Fibroblast of skin of scalp (primary cell): ENCODE measurements at places on chromosomes 6 and 20.

GRCh38 chr6:28737750-28738395 lies 185.9 kb downstream of the TRIM27 start:
- DNase-seq: no peak

- DNase-seq: no peak
These were observed 536 bp upstream of the RAET1G start for GRCh38 chr6:149923327-149923986.

GRCh38 chr6:77561768-77562314 lies 91.0 kb upstream of the MEI4 start:
- DNase-seq: peak; percentile 1

DNA sequence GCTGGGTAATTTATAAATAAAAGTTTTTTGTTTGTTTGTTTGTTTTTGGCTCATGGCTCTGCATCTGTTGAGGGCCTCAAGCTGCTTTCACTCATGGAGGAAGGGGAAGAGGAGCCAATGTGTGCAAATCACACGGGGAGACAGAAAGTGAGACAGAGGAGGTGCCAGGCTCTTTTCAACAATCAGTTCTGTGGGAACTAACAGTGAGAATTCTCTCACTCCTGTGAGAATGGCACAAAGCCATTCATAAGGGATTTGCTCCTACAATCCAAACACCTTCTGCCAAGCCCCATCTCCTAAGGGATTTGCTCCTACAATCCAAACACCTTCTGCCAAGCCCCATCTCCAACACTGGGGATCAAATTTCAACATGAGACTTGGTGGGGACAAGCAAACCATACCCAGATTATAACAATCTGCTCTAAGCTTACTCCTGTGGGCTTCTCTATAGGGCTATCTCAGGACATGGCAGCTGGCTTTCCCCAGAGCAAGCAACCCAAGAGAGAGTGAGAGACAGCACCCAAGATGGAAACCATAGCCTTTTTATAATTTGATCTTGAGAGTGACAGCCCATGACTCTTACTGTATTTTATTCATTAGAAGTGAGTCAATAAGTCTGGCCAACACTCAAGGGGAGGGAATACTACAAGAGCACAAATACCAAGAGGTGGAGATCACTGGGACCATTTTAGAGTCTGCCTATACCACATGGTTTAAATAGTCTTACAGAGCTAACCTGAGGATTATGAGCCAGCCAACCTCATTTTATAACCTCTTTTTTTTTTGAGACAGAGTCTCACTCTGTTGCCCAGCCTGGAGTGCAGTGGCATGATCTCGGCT lies 22.8 kb upstream of the LRRC1 start:
- DNase-seq: no peak

DNA sequence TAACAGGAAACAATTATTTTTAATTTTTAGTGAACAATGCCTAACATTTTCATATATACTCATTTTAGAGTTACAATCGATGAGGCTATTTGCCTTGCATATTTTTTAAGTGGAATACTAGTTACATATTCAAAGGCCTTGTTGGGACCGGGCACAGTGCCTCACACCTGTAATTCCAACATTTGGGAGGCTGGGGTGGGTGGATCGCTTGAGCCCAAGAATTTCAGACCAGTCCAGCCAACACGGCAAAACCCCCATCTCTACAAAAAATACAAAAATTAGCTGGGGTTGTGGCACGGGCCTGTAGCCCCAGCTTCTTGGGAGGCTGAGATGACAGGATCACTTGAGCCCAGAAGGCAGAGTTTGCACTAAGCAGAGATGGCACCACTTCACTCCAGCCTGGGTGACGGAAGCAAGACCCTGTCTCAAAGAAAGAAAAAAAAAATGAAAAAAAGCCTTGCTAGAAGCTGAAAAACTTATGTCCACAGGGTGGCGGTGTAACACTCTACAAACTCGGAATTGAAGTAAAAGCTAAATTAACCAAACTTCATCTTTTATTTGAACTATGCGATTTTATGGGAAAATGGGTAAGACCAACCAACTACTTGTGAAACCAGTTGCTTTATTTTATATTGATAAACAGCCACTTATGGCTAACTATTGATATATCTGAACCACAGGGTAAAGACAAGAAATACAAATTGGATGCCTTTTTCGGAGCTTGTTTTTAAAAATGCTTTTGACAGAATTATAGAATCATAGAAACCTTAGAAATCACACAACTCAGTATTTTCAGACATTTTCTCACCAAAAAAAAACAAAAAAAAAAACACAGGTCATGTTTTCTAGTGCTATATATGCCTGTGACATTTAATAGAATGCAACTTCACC lies 24.1 kb upstream of the ROS1 start:
- DNase-seq: peak; percentile 85

- DNase-seq: no peak
These were observed 90.2 kb downstream of the PREX1 start for GRCh38 chr20:48737434-48738093.

DNA sequence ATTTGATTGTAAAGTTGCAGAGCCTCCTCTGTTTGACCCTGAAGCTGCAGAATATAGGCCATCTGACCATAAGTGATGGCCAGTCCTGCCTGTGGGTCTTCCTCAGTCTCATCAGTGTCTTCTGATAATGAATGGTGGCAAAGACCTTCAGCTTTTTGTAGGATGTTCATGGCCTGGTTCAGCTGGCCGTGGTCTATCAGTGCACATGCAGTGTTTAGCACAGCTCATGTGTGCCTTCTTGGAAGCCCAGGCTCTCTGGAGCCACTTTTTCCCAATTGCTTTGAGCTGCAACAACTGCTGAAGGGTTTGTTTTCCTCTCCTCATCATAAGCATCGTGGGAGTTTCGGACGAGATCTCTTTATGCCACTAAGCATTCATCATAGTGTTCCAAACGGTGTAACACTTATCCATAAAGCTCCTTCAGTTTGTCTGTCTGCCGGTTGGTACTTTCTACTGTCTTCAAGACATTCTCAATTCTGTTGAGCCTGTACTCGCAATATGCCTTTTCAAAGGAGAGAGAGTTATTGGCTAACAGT lies 70.1 kb upstream of the TULP4 start:
- no peak for DNase-seq

- no peak for DNase-seq
These were observed 47.7 kb downstream of the ATXN1 start for GRCh38 chr6:16713597-16713996.

DNA sequence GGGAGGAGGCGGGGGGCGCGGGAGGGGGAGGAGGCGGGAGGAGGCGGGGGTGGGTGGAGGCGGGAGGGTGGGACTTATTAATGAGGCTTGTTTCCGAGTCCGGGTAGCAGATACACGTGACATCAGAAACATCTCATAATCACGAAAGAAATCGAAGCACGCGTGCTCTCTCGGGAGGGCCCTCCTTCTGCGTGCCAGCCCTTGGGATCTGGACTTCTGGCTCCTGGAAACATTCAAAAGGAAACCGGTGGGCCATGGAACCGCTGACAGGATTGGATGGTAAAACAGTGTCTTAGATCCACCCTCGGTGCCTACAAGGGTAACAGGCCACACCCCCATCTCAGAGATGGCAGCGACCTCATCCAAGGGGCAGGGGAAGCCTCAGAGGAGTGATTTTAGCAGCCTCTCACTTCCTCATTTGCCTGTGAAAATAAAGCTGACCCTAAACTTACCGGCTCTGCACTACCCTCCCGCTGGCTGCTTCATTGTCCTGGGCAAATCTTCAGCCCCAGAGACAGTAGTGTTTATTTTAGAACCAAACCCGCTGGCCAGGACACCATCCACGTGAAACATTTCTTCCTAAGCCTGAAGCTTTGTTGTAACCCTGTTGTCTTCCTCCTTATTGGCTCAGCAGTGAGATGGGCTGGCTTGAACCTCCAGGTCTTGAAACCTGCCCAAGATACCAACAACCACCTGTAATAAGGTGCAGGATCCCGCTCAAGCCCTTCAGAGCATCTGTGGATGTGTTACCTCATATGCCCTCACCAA lies 97.5 kb downstream of the PSMG4 start:
- peak; percentile 62 for DNase-seq

DNA sequence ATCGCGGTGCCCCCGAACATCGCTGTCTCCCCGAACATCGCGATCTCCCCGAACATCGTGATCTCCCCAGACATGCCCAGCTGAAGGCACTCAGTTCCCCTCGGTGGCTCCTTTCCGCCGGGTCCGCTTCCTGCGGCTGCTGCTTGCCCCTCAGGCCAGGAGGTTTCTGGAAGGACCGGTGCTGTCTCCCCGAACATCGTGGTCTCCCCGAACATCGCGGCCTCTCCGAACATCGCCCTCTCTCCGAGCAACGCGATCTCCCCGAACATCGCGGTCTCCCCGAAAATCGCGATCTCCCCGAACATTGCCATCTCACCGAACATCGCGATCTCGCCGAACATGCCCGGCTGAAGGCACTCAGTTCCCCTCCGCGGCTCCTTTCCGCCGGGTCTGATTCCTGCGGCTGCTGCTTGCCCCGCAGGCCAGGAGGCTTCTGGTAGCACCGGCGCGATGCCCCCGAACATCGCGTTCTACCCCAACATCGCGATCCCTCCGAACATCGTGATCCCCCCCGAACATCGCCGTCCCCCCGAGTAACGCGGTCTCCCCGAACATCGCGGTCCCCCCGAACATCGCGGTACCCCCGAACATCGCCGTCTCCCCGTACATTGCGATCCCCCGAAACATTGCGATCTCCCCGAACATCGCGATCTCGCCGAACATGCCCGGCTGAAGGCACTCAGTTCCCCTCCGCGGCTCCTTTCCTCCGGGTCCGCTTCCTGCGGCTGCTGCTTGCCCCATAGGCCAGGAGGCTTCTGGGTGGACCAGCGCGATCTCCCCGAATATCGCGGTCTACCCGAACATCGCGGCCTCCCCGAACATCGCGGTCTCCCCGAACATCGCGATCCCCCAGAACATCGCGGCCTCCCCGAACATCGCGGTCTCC lies 808 bp downstream of the ULBP1 start:
- peak; percentile 30 for DNase-seq

DNA sequence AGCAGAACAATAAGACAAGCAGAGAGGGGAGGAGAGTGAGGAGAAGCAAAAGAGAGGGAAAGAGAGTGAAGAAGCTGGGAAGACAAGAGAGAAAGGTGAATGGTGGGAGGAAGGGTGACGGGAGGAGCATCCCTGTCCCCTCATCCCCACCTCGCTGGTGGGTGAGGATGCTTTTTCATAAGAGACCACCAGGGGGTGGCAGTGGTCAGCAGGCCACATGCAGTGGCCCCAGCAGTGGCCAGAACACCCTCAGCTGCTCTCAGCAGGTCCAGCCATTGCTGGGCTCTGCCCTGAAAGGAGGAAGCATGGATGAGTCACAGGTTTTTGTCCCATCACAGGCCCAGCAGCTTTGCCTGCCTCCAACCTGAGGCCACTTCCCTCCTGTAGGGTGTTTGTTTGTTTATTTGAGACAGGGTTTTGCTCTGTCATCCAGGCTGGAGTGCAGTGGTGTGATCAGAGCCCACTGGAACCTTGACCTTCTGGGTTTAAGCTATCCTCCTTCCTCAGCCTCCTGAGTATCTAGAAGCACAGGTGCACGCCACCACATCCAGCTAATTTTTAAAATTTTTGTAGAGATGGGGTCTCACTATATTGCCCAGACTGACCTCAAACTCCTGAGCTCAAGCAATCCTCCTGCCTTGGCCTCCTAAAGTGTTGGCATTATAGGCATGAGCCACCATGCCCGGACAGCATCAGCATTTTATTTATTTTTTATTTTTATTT lies 24.0 kb downstream of the FGD2 start:
- DNase-seq: peak; percentile 83

GRCh38 chr6:7642791-7643190 lies 52.8 kb downstream of the SNRNP48 start:
- no peak for DNase-seq

DNA sequence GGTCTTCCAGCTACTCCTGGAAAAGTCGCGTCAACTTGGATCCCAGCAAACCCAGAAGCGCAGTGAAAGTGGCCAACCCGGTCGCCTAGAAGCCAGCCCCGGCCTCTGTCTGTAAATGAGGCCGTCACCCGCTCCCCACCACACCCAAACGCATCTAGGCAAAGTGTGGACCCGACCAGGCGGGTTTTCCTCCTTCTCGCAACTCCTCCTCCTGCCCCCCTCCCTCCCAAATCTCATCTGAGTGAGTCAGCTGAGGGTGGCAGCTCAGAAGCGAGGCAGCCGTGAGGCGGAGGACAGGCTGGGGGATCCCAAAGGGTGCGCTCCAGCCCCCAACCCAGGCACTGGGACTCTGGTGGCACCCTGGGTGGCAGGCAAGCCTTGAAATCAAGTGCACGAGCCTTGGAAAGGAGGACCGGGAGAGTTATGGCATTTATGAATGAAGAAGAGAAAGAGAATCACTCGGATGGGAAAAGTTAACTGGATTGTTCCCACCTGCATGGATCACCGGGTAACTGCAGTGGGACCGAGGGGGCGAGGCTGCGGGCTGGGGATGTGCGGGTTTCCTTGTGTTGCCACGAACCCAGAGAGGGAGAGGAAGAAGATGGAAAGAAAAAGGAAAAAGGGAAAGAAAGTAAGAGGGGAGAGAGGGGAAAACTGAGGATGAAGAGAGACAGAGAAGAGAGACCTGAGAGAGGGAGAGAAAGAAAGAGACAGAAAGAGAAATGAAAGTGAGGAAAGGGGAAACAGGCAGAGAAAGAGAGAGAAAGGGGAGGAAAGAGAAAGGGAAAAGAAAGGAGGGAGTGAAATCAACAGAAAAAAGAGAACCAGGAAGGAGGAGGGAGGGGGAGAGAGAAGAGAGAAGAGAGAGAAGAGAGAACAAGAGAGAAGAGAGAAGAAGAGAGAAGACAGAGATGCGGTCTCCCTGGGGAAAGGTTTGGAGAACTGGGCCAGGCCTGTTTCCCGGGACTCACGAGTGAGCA lies at the start of gene APCDD1L:
Gene APCDD1L, minus strand, starts transcription at position 167 of the 980 bp plus-strand sequence. CDS start 692 bp downstream, outside the sequence.
- DNase-seq: peak; percentile 60

GRCh38 chr6:158655569-158656450 lies 6.0 kb downstream of the SYTL3 start:
- DNase-seq: no peak

DNA sequence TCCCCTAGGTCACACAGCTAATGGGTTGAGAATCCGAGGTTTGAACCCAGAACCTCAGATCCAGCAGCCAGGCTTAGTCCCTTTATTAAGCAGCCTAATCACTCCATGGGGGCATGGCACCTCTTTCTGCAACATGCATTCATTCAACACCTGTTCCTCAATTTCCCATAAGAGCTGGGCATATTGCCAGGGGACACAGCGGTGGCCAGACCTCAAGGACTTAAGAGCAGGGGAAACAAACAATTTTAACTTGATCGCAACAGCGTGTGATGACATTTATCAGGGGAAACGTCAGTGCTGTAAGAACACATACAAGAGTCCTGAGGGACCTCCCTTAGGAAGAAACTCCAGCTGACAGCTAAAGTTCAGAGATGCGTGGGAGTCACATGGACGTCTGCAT lies 267.4 kb upstream of the CDH4 start:
- no peak for DNase-seq

- no peak for DNase-seq
These were observed 17.7 kb upstream of the ITCH start for GRCh38 chr20:34345402-34345736.

GRCh38 chr6:43922426-43923375 lies 152.7 kb downstream of the VEGFA start:
- DNase-seq: no peak

DNA sequence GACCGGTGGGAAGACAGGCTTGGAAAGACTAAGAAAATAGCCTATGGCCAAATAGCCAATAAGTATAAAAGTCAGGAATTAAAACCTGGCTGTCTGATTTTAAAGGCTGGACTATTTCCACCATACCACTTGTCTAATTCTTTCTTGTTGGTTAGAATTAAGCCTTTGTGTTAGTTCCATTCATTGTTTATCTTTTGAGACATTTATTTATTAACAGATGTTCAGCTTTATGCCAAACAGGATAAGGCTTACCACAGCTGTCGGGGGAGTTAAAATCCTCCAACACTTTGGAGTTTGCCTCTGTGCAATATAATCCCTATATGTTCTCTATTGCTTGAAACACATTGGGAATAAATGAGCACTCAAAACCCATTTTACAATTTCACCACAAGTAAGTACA lies 208.3 kb downstream of the TMEM200A start:
- no peak for DNase-seq
